Renal cortical epithelial cell (primary cell): ENCODE measurements at places on chromosomes 16 and 17. TPM values are rescaled to one million over a fixed set of nuclear protein-coding genes. Genes with fewer than 3 reads are reported as not detected.

The GDPD3 gene
- total RNA-seq = 0.15 TPM in 1 of 2 replicates, not detected in the other

DNA sequence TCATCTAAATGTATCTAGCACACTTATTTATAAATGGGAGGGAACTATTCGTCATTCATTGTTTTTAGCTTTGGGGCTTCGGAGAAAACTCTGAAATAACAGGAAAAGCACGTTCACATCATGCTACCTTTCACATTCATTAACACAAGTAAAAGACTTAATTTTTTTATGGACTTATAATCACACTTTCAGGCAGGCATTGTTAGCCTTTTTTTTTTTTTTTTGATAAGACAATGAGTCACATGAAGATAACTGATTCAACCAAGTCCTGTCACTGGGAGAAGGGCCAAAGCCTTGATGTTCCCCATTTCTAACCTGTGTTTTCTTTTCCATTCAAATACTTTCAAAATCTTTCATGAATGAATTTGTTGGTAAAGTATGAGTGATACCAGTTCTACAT is 631.3 kb upstream of the CA10 start:
- no peak for DNase-seq

The KRTAP4-3 gene
- not detected in 2 replicates for total RNA-seq

DNA sequence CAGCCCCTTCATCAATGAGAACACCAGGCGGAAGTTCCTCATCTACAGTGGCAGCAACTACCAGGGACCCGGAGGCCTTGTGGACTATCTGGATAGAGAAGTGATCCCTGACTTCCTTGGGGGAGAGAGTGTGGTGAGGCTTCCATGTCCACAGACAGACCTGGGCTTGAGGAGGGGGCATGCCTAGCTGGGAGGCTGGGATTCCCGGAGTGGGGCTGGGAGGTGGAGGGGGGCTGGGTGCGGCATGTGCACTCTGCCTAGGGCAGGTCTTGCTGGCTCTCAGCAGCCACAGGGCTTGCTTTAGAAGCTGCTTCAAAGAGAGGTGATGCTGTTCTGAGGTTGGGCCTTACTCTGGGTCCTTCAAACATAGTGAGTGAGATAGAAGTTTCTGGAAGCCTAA is 27.8 kb downstream of the NAGPA start:
- no peak for DNase-seq

DNA sequence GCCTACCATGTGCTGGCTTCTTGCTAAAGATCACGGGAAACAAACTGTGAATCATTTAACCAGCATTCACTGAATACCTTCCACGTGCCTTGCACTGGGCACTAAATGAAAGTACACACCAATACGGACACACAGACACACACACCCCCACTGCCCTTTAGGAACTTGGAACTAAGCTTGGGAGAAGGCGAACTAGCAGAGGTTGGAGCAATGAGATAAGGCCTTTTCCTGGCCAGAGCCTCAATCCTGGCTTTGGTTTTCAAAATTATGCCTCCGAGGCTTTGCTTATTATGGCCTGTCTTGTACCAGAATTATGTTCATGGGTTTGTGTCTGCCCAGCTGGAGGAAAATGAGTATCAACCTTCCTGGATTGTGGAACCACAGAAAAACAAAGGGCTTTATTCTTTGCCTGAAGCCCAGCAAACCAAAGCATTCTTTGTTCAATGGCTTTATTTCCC is 32.3 kb downstream of the CPPED1 start:
- peak; percentile 78 for DNase-seq

The LPCAT2 gene
- 5.2 and 9.7 TPM in 2 replicates for total RNA-seq

- DNase-seq = no peak
These were observed 238.9 kb downstream of the TOX3 start for GRCh38 chr16:52308051-52308450.

GRCh38 chr17:45388604-45389325 is 43.9 kb downstream of the ARHGAP27 start:
- DNase-seq = no peak
